ENCODE measurements at places on chromosomes 5 and 9.

GRCh38 chr5:61307191-61307590 is 24.9 kb upstream of the ZSWIM6 start:
- DNase-seq = no peak

GRCh38 chr5:39187831-39188731 is 31.3 kb downstream of the FYB1 start:
- DNase-seq = no peak

DNA sequence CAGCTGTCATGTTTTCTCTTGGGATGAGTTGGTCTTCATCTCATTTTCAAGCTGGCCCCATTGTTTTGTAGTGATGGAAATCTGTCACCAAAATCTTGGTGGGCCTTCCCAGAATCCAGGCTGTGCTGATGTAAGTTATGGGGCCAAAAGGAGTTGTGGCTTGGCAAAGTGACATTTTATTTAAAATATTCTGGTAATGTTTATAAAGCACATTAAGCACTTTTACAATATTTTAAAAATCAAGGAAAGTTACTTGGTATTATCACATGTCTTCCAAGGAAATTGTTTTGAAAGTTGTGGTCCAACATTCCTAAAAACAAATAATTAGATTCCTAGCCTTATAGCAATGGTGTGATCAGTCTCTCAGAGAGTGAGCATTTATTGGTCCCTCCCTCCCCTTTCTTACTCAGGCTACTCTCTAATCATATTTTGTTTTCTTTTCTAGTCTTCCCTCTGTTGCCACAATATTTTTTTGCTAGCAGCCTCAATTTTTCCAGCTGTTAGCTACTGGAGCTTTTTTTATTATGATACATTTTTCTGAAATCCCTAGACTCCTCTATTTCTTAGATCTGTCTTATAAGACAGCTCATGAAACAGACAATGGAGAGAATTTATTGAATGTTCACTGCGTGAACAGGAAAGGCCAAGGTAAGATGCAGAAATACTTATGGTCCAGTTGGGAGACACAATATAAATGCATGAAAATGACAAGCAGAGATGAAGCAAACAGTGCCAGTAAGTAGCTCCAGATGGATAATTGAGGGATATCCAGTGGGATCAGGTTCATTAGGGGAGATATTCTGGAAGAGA is 408.1 kb upstream of the ZNF608 start:
- DNase-seq = peak; percentile 53

GRCh38 chr9:128987805-128988204 is 40.3 kb downstream of the NUP188 start:
- DNase-seq = peak; percentile 82

GRCh38 chr9:135456436-135457104 is 23.0 kb upstream of the PPP1R26 start:
- DNase-seq = no peak

- no peak for DNase-seq
These were observed 88.2 kb upstream of the HAND1 start for GRCh38 chr5:154566146-154566680.

DNA sequence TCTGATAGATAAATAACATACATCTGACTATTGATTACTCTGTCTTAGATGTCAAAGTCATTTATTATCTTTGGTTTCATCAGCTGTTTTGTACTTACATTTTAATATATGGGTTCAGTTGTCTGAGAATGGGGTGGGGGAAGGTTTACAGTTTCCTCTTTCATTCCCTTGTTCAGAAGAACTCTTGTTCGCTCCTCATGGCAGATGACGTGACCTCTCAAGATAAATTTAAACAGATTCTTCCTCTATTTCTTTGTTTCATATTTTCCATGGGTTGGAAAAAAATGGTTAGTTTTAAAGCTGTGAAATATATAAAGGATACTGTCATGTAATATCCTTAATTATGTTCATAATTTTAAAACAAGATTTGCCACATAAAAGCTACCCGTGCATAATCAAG is 61.4 kb downstream of the TSSK1B start:
- DNase-seq = no peak

DNA sequence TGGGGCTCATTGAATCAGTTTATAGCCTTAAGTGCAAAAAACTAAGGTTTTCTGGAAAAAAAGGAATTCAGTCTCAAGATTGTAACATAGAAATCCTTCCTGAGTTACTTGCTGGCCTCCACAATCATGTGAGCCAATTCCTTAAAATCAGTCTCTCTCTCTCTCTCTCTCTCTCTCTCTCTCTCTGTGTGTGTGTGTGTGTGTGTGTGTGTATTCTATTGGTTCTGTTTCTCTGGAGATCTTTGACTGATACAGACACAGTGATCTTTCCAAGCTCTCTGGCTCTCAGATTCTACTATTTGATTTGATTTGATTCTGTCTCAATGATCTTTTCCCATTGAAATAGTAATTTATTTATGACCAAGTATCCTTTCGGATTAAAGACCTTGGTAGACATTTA is 74.6 kb downstream of the CFAP95 start:
- no peak for DNase-seq

DNA sequence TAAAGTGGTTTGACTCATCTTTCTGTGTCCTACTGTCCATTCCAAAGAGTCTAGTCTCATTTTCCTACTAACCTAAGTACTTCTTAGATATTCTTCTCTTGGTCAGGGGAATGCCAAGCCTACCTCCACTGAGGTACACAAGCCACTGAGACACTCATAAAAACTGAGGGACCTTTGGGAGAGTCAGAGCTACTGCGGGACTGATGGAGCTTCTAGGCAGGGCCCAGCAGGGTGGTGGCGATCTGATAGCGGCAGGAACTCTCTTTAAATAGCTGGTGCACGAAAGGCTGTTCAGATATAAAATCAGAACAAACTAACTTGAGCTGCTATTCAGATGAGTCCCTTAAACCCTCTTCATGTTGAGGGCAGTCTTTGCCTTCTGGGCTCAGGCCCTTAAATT is 14.7 kb downstream of the NUP214 start:
- DNase-seq = no peak

GRCh38 chr5:116573702-116574366 is 789 bp downstream of the SEMA6A start:
- DNase-seq = peak; percentile 13

- no peak for DNase-seq
These were observed 283.6 kb upstream of the PRDM9 start for GRCh38 chr5:23223846-23224245.

- DNase-seq = no peak
These were observed 6.3 kb upstream of the IL3 start for GRCh38 chr5:132054031-132054696.

DNA sequence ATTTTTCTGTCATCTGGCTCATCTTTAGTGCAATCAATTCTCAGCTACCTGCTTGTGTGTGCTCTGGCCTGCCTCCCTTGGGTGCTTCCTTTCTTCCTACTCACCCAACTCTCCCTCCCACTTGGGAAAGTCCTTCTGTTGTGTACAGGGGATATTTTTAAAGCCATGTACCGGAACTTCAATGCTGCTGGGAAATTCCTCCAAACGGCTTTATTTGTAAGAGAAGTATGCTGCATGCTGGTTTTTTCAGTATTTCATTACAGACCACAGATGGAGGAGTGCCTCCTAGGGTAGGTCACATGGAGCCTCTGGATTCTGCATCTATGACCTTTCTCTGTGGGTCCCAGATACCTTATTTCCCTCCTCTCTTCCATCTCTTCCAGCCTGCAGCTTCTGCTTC is 5.4 kb upstream of the HMHB1 start:
- no peak for DNase-seq

DNA sequence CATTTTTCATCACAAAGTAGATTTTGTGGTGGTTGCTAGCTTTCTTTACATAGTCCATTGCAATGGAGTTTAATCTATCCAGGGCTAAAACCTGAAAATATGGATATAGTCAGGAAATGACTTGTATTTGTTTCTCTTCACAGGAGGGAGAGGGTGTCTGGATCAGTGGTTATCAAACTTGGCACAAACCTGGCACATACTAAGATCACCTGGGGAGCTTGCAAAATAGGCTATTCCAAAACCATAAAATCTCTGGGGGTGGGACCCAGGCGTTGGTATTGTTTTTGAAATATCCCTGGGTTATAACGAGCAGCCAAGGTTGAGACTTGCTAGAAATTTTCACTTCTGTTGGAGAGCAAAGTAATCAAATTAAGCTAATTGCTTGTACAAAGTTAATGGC is 179.9 kb downstream of the PCSK1 start:
- DNase-seq = no peak

- no peak for DNase-seq
These were observed 309.2 kb upstream of the IRX4 start for GRCh38 chr5:2191972-2192371.

DNA sequence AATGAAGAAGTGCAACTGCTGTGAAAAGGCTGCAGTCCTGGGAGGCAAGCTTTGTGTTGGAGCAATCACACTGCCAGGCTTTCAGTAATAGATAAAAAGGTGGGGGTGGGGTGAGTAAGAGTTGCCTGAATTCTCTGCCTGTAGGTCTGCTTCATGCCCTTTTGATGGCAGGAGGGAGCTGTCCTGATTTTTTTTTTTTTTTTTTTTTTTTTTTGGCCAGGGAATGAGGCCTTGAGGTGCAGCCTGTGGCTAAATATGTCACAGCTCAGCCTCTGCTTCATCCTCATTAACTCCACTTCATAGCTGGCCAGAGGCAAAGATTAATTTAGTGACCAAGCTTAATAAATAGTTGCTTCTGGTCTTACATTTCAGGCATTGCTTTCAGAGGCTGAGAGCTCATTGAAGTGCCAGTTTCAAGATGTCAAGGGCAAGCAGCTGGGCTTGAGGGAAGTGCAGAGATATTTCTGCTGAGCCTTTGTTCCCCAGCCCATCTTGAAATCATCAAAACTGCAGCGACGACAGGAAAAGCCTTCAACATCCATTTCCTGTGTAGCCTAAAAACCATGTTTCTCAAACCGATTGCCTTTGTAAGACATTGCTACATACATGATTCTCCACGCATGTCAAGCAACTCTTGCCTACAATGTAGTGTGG is 134.7 kb downstream of the MACIR start:
- DNase-seq = peak; percentile 85

GRCh38 chr5:6544561-6544935 is 88.3 kb downstream of the NSUN2 start:
- no peak for DNase-seq

DNA sequence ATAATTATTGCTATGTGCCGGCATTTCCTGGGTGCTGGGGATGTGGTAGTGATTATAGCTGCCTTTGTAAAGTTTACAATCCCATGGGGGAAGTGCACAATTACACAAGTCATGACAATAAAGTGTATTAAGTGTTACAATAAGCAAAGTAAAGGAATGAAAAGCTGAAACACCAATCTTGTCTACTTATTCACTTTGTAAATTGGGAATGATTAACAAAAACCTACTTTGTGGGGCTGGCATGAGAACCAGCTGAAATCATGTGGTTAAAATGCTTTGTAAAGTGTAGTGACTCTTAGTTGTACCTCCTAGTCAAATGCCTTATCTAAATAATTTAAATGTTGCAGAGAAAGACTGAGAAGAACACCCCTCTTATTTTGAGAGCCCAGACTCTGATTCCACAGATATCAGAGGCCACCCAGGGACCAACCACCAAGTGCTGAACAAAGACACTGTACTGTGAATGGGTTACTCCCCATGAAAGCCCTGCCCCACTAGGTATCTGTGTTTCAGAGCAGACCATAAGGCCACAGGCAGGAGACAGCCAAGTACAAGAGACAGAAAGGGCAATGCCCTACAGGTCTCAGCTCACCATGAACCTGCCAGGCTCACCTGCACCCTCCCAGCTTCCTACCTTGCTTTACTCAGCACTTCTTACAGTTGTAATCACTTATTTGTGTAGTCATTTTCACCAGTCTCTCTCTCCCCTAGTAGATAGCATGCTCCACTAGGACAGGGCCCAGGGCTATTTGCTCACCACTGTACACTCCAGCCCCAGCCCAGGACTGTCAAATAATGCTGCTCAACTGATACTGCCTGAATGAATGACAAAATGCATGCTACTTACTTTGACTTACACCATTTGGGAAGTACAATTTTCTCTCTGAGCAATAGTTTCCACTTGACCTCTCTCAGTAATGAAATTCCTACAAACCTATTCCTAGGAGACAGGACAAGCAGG is 101.6 kb upstream of the APC start:
- no peak for DNase-seq

DNA sequence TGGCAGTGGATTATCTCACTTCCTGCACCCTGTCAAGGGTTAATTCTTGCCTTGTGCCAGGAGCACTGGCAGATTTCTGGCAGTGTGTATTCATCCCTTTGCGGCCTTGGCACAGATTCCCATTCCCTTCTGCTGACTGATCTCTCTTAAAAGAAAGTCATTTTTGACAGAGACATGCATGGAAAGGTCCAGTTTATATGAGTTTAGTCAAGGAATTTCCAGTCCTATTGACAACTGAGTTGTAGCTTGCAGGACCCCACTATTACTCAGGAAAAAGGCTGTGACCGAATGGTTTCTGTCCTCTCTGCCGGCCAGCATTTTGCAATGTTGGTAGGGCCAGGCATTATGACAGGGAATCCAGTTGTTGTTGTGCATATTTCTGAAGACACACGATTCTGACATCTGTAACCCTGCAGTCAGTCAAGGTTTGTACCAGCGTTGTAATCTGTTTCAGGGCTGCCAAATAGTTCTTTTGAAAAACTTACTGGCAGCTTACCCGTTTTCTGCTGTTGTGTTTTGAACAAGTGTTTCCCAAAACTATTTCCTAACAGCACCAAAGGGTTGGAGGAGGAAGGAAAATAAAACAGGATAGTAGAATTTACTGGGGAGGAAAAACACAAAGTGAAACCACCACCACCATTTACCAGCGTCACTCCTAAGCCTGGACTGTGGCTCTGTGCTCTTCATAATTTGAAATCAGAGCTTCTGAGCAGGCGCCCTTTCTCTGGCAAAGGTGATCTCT is 243.4 kb upstream of the KLF4 start:
- DNase-seq = peak; percentile 79

DNA sequence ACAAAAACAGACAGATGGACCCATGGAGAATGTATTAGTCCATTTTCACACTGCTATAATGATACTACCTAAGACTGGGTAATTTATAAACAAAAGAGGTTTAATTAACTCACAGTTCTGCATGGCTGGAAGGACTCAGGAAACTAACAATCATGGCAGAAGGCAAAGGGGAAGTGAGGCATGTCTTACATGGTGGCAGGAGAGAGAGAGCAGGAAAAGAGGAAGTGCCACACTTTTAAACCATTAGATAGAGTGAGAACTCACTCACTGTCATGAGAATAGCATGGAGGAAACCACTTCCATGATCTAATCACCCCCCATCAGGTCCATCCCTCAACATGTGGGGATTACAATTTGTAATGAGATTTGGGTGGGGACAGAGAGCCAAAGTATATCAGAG is 808.9 kb downstream of the CDH12 start:
- no peak for DNase-seq

DNA sequence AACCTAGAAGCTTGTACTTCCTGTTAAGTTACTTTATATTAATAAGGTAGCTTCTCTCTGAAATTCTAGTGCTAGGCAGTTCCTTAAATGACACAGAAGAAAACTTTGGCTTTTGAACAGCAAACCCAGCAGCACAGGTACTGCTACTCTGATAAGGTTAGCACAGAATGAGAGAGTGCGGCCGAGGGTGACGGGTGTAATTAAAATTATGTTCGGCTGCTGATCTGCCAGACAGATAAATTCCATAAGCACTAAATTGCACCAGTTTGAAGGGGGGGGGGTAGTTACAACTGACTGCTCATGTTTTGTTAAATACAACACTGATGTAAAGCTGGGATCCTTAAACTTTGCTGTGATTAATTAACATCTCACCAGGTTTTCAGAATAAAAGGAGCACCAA is 475.1 kb downstream of the SPOCK1 start:
- no peak for DNase-seq

GRCh38 chr5:115190388-115190787 is 20.7 kb upstream of the TRIM36 start:
- no peak for DNase-seq
